Urinary bladder (tissue), 4 donors: ENCODE measurements at places on chromosomes 4 and X. TPM values are rescaled to one million over a fixed set of nuclear protein-coding genes. Genes with fewer than 3 reads are reported as not detected.

- DNase-seq = no peak
Measured at GRCh38 chr4:110851989-110852388, 229.1 kb upstream of the PITX2 start.

GRCh38 chr4:57013543-57014120 is 34.9 kb downstream of the POLR2B start:
- DNase-seq = no peak

DNA sequence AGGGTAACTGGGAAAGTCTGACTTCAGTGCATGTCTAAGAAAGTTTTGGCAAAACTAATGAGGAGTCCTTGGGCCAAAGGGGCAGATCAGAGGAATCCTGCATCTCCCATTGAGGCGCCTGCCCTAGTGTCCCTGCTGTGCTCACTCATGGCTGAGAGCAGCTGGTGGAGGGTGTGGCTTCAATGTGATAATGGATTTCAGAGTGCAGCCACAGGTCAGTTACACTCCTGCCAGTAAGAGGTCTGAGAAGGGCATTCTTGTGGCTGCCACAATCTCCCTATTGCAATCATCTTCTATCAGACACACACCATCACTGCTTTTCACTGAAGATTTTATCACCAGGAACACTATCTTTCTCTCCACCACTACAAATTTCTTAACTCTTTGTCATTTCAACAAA is 457.1 kb downstream of the MID1IP1 start:
- no peak for DNase-seq

DNA sequence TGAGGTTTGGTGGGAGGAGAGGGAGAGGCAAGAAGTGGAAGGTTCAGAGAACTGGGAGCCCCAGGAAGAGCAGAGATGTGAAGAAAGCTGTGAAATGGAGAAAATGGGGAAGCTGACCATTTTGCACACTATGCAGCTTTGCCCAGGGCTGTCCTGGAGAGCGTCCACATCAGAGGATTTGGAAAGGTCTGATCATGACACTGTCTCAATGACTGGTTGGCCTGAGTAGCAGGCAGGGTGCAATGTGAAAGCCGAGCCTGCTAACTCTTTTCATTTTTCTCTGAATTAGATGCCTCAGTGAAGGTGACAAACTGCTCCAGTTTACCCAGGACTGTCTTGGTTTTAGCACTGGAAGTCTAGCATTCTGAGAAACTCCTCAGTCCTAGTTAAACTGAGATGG is 330.1 kb upstream of the RPS6KA3 start:
- DNase-seq = no peak

DNA sequence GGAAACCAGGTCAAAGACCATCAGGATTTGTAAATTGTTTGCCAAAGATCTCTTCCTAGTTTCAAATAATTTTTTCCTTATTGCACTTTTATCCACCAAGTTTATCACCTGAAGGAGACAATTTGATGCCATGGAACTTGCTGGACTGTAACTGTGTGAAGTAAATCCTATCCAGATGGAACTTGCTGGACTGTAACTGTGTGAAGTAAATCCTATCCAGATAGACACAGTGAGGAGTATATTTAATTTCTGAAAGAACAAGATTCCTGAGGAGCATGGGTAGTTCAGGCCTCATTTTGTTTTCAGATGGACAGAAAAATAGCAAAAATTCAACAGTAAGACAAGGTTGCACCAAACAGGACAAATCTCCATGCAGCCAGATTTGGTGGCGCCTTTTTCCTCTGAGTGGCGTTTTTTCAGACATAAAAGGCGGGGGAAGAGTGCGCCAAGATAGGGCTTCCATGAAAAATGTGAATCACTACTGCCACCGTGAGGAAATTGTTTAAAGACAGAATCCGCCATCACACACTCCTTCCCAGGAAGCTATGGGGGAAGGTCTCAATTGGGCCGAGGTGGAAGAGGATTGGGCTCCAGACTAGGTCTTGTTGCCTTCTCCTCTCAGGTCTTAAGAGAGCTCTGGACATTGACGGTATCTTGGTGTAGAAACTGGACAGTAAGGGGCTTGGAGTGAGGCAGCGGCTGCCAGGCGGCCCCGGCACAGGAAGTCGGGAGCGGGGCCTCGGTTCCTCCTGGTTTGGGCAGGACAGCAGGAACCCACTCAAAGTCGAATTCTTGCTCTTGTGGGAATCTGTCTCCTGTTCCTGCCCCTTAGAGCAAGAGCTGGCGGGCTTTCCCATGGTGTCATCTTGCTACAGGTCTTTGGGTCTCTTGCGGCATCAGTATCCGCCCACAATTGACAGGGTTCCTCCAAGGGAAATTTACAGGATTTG is 234.7 kb downstream of the OR13H1 start:
- DNase-seq = no peak

DNA sequence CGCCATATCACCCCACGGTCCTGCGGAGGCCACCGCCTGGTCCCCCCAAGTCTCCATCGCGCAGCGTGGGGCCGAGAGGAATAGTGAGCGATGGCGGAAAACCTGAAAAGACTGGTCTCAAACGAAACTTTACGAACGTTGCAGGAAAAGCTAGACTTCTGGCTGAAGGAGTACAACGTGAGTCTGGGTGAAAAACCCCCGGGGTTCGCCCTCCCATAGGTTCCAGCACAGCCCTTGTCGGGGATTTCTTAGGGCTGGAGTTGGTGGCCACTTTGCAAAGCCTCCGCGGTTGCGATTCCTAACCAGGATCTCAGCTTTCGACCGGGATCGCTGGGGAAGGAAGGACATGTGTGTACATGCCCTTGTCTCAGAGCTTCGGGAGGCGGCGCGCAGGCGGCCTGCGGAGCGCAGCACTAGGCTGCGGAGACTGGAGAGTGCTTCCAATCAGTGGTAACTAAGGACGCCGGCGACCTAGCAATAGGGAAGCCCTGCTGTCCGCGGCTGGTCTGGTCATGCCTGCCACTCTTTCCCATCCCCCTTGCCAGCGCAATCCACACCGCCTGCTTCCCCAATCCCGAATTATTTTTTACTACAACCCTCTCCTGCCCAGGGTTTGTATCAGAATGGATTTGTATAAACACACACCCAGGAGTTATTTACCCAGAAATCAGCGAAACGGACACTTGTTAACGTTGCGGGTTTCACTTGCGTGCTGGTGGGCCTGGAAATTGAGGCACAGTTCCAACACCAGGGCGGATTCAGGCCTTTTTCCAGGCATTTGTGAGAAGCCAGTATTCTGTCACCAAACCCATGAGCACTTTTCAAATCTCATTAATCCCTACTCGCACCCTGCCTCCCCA is 741 bp downstream of the SPATA18 start:
- DNase-seq = peak; percentile 18

- no peak for DNase-seq
Measured at GRCh38 chr4:1187182-1187581, 14.8 kb upstream of the SPON2 start.

- peak; percentile 42 for DNase-seq
Measured at GRCh38 chr4:139453041-139453370, 915 bp upstream of the RAB33B start.

GRCh38 chrX:10242026-10242425 is 85.3 kb downstream of the CLCN4 start:
- DNase-seq = no peak

DNA sequence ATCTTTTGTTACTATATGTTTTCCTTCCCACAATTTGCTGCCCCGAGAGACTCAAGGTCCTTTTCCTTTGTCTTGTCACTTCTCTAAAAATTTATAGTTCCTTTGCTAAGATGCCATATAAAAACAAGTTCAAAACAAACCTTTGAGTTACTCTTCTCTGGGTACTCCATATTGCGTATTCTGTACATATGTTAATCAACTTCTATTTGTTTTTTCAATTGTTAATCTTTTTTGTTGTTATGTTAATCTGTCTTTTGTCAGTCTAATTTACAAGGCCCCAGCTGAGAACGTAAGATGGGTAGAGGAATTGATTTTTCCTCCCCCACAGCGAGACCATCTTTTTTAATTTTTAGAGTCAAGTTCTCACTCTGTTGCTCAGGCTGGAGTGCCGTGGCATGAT is 7.2 kb upstream of the PPEF2 start:
- no peak for DNase-seq

- DNase-seq = no peak
Measured at GRCh38 chr4:118740869-118741268, 55.7 kb downstream of the METTL14 start.

GRCh38 chrX:11555759-11556158 is 110.0 kb downstream of the ARHGAP6 start:
- no peak for DNase-seq

GRCh38 chrX:33379839-33380238 is 168.5 kb upstream of the DMD start:
- DNase-seq = no peak

DNA sequence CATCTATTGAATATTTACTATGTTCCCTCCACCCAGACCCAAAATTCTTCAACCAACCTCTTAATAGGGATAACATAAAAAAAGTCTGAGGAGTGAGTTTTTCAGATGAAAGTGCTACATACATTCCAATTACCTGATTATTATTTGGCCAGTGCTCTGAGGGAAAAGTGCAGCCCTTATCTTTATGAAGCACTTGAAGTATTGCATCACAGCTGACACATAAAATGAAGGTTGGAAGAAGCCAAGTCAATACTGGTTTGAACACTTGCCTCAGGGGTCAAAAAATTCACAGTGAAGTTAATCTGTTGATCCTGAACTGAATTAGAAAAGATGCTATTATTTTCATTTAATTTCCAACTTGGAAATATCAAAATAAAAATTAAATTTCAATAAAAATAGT is 498.9 kb downstream of the INPP4B start:
- no peak for DNase-seq

DNA sequence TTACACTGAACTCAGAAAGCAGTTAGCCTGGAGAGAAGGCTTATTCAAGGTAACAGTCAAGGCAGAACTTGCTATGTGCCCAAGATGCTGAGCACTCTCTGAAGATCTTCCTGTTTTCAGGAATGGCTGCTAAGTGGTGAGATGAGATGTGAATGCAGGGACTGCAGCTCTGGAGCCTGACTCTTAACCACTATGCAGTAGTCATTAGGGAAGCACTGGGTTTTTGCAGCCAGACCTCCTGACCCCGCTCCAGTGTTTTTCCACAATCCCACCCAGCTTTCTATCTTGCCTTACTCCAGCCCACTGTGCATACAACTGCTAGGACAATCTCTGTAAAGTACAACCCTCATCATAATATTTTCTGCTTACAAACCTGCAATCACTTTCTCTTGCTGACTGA is 95.2 kb upstream of the LNX1 start:
- DNase-seq = no peak

- no peak for DNase-seq
Measured at GRCh38 chr4:123588631-123589241, 192.1 kb downstream of the SPRY1 start.

DNA sequence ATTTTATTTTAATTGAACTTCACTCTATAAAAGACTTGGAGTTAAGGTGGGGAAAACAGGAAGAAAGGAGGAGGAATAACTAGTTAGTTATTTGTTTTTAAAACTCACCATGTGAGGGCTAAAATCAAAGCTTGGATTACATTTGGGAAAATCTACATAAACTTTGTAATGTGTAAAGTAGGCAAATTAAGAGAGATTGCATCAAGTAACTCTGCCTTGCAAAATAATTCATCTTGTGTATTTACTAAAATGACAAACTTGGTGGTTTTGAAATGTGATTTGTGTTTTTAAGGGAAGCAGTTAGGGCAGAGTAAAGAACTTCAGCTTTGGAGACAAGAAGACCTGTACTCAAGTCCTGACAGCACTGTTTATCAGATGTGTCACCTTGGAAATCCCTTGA is 43.3 kb upstream of the RASSF6 start:
- DNase-seq = no peak

GRCh38 chrX:80335062-80335830 is 85.0 kb upstream of the TENT5D start:
- no peak for DNase-seq

DNA sequence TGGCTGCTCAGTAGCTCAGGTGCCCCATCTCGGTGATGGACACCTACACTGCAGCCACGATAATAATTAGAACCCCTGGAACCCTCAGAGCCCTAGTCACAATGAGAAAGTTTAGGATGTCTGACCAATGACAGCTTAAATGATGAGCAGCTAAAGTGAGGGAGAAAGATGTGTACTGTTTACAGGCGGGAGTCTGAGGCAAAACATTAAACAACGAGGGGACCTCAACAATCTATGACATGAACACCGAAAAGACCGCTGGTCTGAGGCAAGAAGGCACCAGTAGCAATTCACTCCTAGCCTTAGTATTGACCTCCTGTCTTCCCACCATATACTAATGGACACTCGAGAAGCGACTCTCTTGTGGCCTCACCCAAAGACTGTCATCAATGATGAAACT is 369.5 kb upstream of the SMIM31 start:
- DNase-seq = no peak

DNA sequence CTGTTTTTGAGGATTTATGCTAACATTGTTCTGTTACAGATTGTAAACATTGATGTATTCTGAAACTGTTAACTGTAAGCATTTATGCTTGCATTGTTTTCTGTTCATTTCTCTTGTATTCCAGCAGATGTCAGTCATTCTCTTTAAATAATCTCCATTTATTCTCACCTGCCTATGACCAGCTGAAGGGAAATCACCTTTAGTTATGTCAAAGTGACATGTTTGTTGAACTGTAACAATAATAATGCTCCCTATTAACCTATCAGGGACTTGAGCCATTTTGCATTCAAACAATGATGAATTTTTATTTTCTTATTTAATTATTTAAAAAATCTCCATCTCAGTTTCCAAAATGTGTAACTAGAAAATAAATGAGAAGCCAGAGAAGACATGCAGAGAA is 58.0 kb downstream of the SPCS3 start:
- no peak for DNase-seq

DNA sequence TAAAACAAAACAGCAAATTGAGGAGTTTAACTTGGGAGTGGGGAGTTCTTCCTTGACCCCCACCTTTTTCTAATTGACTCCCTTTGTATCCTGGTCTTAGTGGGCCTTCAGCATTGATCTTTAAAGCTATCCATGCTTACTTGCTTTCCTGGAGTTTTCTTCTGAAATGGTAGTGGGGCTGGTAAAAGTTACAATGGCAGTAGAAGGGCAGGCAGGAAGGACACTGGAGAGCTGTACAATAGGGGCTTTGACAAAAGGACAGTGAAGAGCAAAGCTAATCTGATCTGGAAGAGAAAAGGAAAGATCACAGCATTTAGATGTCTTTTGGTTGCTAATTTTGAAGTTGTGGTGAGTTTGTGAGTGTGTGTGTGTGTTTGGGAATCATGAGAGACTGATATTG is 111.5 kb downstream of the MID1 start:
- DNase-seq = no peak

DNA sequence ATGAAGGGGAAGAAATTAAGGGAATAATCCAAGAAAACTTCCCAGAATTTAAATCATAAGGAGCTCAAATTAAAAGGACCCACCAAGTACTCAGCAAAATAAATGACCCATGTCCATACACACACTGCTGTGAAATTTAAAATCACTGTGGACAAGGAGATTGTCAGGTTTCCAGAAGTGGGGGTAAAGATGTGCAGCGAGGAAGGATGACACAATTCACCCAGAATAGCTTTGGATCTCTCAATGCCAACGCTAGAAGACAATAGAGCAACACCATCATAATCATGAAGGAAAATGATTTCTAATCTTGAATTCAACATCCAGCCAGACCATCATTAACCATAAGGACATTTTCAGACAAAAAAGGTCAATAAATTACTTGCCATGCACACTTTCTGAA is 65.7 kb downstream of the CASK start:
- no peak for DNase-seq

The HGFAC gene
- polyA plus RNA-seq = 0.46 TPM

The HHIP gene
- 9.1 TPM for polyA plus RNA-seq

The ADGRL3 gene
- 3.1 TPM for polyA plus RNA-seq

The TBCK gene
- 14.1 TPM for polyA plus RNA-seq

The PF4V1 gene
- not detected for polyA plus RNA-seq

The TRMT44 gene
- 10.4 TPM for polyA plus RNA-seq

The GLRA3 gene
- polyA plus RNA-seq = 0.01 TPM

The P2RY4 gene
- 0.06 TPM for polyA plus RNA-seq

The MAP9 gene
- 5.7 TPM for polyA plus RNA-seq

The PPP4R3C gene
- not detected for polyA plus RNA-seq

The TCEAL6 gene
- polyA plus RNA-seq = 0.44 TPM
